Activated gamma-delta T cell treated with anti-CD3 and anti-CD28 coated beads, Interleukin-2, amount 50 U/mL, for 16 hours (primary cell): ENCODE measurements at places on chromosomes 4 and X.

GRCh38 chr4:6169239-6169638 is 31.1 kb downstream of the JAKMIP1 start:
- no peak for DNase-seq

DNA sequence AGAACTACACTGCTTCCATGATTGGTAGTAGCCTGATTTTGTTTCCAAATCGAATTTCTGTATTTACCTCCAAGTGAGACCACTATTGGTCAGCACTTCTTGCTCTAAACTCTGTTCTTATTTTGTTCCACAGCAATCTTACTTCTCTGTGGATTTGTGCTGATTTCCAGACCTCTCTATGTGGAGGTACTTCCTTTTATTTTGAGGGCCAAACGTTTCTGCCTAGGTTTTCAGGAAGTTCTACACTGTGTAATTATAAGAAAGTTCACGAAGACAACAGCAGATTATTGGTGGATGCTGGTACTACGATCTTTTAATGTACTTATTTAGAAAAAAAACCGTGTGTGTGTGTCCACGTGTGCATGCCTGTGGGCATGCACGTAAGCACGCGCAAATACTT is 46.7 kb downstream of the DTHD1 start:
- no peak for DNase-seq

DNA sequence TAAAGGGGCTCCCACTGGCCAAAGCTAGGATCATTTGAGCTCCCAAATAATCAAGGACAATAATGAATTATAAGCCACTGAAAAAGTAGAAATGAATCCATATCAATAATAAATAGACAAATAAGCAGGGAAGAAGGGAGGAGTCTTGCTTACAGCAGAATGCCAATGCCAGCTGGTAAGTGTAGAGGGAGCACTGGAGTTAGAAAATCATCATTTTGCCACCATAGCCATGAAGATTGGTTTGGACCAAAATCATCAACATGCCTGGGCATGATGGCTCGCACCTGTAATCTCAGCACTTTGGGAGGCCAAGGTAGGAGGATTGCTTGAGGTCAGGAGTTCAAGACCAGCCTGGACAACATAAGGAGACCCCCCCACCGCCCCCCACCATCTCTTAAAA is 20.4 kb upstream of the SH3KBP1 start:
- DNase-seq: no peak

GRCh38 chr4:89069481-89069880 is 12.5 kb upstream of the FAM13A start:
- DNase-seq: no peak

GRCh38 chr4:168852933-168853713 is 156.9 kb downstream of the CBR4 start:
- no peak for DNase-seq

DNA sequence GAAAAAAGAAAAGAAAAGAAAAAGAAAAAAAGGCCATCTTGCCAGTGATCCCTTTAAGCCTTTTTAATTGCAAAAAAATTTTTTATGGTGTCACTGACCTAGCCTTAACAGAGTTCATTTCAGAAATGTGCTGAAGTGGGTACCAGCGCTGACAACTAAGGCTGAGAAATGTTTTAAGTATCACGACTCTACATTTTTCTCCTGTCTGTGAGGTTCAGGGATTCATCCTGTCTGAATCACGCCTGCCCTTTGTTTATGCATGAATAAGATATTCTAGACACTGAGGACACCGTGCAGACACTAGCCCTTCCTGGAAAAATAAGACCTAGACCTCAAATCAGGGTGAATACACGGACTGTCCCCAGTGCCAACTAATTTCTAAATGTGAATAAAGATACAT is 154.4 kb upstream of the NOCT start:
- no peak for DNase-seq

GRCh38 chr4:125891597-125892258 is 577.0 kb downstream of the FAT4 start:
- no peak for DNase-seq

GRCh38 chr4:85898231-85898630 is 423.3 kb downstream of the ARHGAP24 start:
- DNase-seq: no peak

- DNase-seq: no peak
These were observed 3.7 kb downstream of the TAF7L start for GRCh38 chrX:101287402-101287801.

DNA sequence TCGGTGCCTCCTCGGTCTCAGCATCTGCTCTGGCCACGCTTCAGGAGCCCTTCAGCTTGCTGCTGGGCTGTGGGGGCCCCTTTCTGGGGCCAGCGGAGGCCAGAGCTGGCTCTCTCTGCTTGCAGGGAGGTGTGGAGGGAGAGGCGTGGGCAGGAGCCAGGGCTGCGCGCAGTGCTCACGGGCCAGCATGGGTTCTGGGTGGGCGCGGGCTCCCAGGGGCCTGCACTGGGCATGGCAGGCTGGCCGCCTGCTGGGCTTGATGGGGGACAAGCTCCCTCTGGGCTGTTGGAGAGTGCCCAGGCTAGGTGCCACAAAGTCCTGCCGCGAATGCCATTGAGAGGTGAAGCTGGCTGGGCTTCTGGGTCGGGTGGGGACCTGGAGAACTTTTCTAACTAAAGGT is 57.3 kb upstream of the AGA start:
- DNase-seq: no peak

- no peak for DNase-seq
These were observed 94.1 kb downstream of the IL1RAPL2 start for GRCh38 chrX:104660092-104660491.

GRCh38 chr4:109589605-109590004 is 29.6 kb downstream of the MCUB start:
- no peak for DNase-seq

DNA sequence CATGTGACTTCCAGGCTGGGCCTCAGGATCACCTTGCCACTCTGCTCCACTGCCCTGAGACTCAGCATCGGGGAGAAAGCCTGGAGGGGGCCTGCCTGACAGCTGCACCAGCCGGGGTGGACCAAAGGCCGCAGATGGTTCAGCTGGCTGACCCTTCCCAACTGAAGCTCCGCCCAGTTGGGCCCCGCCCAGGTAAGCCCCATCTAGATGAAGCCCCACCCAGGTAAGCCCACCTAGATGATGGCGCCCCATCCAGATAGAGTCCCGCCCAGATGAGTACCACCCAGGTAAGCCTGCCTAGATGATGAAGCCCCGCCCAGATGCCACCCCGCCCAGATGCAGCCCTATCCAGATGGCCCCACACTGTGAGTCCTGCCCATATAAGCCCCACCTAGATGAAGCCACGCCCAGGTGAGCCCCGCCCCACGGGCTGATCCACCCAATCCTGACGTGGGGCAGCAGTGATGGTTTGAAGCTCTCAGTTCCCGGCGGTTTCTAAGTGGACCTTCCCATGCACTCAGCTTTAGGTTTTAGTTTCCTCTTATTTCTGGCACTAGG is 10.0 kb downstream of the ZFYVE28 start:
- DNase-seq: no peak

DNA sequence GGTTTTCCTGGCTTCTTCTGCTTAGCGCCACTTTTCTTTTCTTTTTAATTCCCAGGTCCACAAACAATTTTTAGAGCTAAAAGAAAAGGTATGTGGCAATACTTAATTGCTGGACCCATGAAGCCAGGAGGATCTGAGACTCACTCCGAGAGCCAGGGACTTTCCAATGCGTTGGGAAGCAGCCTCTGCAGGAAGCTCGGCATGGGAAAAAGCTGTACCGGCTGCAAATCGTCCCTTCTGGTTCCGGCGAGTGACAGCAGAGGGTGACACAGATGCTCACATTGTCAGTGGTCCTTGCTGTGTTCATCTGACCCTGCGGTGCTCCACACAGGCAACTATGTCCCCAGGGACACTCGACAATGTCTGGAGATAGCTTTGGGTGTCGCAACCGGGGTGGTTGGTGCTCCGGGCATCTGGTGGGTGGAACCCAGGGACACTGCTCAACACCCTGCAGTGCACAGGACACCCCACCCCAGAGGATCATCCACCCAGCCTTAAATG is 164.0 kb downstream of the PRKX start:
- DNase-seq: no peak

- no peak for DNase-seq
These were observed 121.5 kb downstream of the MBNL3 start for GRCh38 chrX:132367314-132367713.

DNA sequence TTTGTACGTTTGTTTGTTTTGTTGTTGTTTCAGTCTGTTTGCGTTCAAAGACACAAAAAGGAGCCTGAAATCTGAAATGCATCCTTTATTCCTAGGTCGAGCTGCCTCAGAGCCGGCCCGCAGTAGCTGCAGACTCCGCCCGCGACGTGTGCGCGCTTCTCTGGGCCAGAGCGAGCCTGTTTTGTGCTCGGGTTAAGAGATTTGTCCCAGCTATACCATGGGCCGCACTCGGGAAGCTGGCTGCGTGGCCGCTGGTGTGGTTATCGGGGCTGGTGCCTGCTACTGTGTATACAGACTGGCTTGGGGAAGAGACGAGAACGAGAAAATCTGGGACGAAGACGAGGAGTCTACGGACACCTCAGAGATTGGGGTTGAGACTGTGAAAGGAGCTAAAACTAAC is 2.4 kb downstream of the ARMCX1 start:
- no peak for DNase-seq

DNA sequence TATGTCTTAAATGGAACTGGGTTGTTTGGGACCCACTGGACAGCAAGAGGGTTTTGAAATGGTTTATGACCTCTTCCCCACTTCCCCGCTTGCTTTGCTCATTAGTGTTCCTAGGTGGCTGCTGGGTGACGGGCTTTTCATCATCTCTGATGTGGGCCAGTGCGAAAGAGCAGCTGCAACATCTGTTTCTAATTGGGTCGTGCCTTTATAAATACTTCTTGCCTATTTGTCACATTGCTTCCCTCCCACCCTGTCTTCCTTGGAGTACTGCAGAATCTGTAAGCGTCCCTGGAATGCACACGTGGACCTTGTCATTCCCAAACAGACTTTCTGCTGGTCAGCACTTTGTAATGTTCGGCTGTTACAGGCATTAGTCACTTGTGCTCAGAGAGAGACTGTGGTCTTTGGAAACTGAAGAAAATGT is 35.2 kb downstream of the SEPTIN11 start:
- no peak for DNase-seq

- DNase-seq: no peak
These were observed 43.9 kb downstream of the HOPX start for GRCh38 chr4:56637154-56637553.

DNA sequence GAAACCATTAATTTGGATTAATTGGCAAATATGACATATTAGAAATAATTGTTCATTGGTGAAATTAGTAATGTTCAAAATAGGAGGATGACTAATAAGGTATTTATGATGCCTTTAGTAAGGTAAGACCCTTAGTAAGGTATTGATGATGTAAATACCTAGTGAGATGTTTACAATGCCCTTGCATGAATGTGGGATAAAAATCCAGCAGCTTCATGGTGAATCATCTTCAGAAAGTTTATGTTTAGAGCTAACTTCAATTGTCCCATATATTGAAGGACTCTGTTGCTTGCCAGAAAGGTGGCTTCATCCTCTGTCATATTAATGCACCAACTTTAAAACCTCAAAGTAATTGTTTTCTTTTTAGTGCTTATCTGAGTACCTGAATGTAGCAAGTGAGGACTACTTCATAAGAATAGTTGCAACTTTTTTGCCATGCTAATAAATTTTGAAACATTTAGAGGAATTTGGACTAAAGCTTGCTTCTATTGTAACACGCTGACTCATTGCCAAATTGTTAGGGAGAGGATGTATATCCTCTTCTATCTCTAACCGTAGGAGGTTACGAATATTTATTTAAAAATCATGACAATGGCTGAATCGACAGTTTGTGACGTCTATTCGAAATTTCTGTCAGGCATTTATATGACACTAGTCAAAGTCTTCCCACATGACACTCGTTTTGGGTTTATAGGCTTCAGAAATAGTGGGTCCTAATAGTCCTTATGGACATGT is 174.1 kb upstream of the HS3ST1 start:
- DNase-seq: no peak

DNA sequence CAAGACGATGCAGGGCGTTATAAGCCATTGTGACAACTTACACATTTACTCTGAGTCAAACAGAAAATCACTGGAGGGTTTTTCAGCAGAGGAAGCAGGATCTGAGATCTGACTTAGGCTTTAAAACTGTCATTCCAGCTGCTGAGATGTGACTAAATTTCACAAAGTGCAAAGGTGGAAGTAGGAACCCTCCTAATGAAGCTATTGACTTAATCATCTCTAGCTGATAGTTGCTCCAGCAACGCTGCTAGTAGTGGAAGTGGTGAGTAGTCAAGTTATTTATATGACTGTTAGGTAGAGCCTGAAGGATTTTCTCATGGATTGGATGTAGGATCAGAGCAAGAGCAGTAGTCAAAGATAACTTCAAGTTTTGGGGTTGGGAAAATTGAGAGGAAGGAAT is 218.6 kb downstream of the GRID2 start:
- no peak for DNase-seq

GRCh38 chr4:165874791-165875371 is 1.8 kb downstream of the TLL1 start:
- no peak for DNase-seq

GRCh38 chrX:154412468-154412867 is 1.1 kb downstream of the TAFAZZIN start:
- DNase-seq: no peak

DNA sequence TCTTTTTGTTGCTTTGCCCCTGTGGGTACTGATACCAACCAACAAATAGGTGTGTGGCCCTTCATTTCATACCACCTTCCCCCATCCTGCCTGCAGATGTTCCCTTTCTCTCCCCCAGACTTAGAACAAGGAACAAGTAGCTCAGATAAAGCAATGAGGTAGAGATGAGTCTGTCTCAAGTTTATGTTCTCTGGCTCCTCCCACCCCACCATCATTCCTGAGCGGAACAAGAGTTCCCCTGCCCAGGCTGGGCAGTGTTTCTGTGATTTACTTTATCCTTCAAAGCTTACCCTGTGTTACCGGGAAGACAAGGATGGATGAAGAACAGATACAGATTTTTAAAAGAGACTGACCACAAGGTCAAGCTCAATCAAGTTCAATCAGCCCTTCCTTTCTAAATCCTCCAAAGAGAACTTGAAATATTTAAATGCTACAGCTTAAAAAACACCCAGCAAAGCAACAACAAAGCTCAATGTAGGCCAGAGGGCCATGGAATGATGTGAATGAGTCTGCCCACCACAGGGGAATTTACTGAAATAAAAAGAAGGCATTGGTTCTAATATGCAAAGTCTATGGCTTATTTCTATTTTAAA is 80.1 kb upstream of the UCP1 start:
- DNase-seq: no peak

GRCh38 chr4:25760518-25761157 is 102.2 kb downstream of the SEL1L3 start:
- DNase-seq: no peak
